ENCODE measurements at places on chromosomes 4 and X.
A peak's percentile ranks its signal among the peaks of the same experiment; 100 is the strongest.

DNA sequence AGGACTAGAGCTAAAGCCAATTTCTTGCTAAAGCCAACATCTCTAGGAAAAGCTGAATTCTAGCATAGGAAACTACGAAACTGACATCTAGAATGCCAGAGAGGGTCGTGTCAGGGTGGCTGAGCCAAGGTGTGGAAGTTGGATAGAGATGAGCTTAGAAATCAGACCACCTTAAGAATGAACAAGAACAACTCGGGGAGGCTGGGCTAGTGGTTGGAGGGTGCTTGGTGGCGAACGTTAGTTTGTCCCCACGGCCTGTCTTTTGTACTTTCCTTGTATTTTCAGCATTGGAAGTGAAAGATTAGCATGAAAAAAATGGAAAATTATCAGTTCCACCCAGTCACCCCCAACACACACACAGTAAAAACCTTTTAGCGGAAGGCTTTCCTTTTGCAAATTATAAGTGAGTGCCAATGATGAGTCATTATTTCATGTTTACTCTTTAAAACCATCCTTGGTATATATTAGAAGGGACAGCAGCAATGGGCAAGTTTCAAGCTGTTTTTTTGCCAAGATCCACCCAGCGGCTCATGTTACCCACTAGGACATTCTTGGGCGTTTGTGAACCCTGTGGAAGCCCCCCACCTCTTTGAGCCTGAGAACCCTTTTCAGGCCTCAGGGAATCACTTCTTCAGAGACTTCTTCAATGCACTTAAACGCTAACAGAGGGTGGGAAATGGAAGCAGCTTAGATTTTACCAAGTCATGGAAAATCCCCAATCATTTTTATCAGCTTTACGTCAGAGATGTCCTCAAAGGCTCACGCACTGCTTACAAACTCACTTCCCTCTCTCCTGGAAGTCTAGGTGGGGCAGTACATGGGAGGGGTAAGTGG, 4.9 kb upstream of the PPEF1 start:
- DNase-seq, result no peak

- peak; percentile 9 for DNase-seq
Measured at GRCh38 chr4:55608591-55608990, 16.5 kb upstream of the PDCL2 start.

- DNase-seq, result peak; percentile 75
Measured at GRCh38 chr4:7651461-7651921, 216.8 kb upstream of the PSAPL1 start.

- DNase-seq, result peak; percentile 33
Measured at GRCh38 chrX:111634823-111635729, 45.9 kb upstream of the ALG13 start.

GRCh38 chr4:57981123-57981522, 870.9 kb upstream of the IGFBP7 start:
- no peak for DNase-seq

DNA sequence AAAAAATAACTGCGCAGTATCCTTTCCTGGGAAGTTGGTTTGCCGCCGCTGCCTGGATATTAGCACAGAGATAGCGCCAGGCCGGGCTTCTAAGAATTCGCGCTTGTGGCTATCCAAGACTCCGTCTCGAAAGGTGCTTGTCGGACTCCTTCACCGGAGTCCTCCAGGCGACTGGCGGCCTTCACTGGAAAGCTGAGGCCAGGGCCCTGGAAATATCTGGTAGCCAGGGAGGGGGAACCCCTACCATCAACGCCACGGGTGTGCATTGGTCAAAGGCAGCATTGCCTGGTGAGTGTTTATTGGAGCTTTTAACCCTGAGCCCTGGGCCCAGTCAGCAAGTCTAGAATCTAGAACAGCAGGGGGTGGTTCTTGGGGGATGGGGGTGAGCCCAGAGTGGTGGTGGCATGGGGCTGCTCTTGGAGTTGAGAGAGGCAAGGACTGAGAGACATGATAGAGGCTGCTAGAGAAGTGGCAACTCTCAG, 577 bp upstream of the PIM2 start:
- no peak for DNase-seq

- no peak for DNase-seq
Measured at GRCh38 chr4:108311313-108311712, 142.6 kb upstream of the LEF1 start.

DNA sequence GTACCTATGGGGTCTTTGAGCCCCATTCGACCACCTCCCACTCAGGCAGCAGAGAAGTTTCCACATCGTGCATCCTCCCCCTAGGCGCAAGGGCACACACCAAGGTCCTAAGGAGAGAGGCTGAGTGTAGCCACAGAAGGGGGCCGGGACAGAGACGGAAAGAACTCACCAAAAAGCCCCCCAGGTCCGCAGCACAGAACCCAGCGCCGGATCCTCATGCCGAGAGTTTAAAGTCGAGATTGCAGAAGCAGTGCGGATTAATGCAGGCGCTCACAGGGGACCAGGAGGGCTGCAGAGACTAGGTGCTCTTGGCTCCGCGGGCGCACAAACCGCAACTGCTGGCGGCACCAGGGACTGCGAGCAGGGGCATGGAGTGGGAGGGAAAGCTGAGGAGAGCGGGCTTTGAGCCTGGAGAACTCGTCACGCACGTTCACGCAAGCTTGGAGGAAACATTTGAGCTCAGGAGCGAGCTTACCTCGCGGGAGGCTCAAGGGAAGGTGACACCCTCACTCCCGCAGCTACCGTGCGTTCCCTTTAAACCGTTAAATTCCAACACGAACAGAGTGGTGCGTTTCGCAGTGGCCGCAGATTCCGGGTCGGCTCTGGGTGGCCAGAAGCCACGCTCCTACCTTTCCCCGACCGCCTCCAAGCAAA, 8.5 kb downstream of the NKX3-2 start:
- no peak for DNase-seq

- no peak for DNase-seq
Measured at GRCh38 chr4:68962868-68963267, 11.3 kb upstream of the UGT2A3 start.

DNA sequence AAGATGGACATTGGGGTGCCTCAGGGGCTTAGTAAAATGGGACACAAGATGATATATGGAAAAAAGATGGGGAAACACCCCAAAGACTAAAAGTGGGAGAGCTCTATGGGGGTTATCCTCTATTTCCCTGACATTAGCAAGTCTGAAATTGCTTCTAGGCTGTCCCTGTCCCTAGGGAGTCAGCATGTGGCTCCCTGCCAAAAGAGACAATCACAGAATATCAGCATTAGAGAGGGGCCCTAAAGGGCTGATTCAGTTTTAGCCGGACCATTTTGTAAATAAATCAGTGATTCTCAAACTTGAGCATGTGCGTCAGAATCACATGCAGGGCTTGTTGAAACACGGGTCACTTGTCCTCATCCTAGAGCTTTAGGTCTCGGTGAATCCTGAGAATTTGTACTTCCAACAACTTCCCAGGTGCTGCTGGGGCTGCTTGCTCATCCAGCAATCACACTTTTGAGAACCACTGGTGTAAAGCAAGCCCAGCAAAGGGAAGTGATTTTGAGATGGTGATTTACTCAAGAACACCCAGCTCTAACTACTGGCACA, 165.3 kb upstream of the DGKK start:
- DNase-seq, result no peak

GRCh38 chr4:89847571-89848325, 10.8 kb upstream of the SNCA start:
- DNase-seq, result peak; percentile 71

DNA sequence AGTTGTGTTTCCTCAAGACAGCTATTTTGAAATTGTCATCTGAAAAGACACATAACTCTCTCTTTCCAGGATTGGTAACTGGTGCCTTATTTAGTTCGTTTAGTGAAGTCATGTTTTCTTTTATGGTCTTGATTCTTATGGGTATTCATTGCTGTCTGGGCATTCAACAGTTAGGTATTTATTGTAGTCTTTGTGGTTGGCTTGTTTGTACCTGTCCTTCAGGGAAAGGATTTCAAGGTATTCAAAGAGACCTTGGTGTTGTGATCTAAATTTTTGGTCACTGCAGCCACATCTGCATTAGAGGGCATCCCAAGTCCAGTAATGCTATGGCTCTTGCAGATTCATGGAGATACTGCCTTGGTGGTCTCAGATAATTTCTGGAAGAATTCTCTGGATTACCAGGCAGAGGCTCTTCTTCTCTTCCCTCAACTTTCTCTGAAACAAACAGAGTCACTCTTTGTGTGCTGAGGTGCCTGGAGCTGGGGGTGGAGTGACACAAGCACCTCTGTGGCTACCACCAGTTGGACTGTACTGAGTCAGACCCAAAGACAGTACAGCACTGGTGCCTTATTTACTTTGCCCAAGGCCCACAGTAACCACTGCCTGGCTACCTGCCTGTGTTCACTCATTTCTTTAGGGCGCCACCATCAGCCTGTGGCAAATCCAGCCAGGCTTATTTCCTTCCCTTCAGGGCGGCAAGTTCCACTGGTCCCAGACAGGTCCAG, 620.4 kb downstream of the KCNIP4 start:
- DNase-seq, result peak; percentile 78

DNA sequence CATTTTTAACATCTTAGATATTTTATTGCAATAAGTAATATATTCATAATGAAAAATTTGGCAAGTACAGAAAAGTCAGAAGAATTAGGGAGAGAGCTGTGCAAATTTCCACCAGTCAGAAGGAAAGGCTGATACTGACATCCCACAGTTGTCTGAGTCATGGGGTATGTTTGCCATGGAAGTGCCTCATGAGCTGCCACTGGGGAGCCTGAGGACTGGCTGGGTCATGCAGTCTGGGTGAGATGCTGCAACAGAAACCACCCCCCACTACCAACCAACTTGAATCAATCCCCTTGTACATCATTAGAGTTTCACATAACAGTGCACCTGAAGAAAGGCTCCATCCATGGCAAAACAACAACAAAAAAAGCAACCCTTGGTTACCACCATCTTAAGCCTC, 45.2 kb upstream of the ENPP6 start:
- DNase-seq, result peak; percentile 72

GRCh38 chrX:75229774-75230173, 44.1 kb upstream of the UPRT start:
- no peak for DNase-seq

GRCh38 chr4:26326791-26327190, 6.0 kb downstream of the RBPJ start:
- DNase-seq, result peak; percentile 62

DNA sequence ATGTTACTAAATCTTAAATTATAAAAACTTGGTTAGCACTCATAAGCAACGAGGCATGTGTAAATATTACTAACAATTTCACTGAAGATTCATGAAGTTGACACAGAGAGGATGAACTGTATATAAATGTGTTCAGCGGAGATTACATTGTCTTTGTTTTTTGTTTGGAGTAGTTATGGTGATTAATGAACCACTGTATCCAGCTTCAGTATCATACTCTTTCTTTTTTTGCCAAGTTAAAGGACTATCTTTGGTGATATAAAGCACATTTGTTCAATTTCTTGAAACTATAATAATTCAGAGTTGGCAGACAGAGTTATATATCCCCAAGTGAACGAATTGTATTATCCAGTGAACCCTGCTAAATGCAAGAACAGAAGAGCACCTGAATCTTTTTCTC, 497.6 kb downstream of the CCSER1 start:
- DNase-seq, result no peak

- DNase-seq, result peak; percentile 9
Measured at GRCh38 chrX:106891762-106892460, 11.2 kb downstream of the RIPPLY1 start.

GRCh38 chr4:64598066-64598465, 188.8 kb upstream of the TECRL start:
- no peak for DNase-seq

GRCh38 chr4:78059524-78059889, 2.4 kb downstream of the FRAS1 start:
- DNase-seq, result peak; percentile 68

DNA sequence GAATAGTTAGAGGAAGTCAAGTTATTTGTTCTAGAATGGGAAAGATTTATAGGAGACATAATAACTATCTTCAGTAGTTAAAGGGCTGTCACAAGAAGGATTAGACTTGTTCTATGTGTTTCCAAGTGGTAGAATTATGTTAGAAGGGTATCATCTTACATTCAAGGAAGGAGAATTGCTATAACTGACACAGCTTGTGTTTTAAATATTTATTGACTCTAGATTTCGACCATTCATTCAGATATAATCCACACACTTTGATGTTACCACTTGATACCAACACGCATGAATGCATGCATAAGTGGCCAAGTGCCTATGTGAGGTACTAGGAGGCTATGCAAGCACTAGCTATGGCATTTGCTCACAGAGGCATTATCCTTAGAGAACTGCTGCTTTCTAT, 122.7 kb downstream of the CCNB3 start:
- no peak for DNase-seq

GRCh38 chr4:113273721-113274220, 224.3 kb downstream of the ANK2 start:
- no peak for DNase-seq
